ENCODE measurements at places on chromosomes 7 and 10.

DNA sequence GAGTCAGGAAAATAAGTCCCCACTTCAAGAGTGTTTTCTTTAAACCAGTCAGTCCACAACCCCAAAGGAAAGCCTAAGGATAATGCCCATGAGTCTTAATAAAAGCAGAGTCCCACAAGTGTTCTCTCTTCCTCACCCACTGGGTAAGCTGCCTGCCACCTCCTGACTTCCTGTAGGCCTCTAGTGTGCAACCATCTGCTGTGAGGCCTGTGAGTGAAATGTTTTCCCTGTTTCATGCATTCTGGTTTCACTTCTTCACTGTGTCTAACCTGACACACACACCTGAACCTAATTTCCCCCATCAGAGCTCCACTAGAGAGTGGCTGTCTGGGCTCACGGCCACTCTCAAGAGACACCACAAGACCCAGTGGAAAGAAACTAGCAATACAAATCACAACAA is 38.9 kb upstream of the GDF10 start:
- no peak for DNase-seq

- no peak for DNase-seq
Measured at GRCh38 chr10:85280014-85280413, 951.6 kb downstream of the CCSER2 start.

GRCh38 chr10:72110673-72111401 is 22.5 kb upstream of the SPOCK2 start:
- no peak for DNase-seq

GRCh38 chr10:92244796-92245195 is 46.1 kb downstream of the CPEB3 start:
- no peak for DNase-seq

GRCh38 chr7:24201226-24201625 is 82.8 kb upstream of the NPY start:
- no peak for DNase-seq

DNA sequence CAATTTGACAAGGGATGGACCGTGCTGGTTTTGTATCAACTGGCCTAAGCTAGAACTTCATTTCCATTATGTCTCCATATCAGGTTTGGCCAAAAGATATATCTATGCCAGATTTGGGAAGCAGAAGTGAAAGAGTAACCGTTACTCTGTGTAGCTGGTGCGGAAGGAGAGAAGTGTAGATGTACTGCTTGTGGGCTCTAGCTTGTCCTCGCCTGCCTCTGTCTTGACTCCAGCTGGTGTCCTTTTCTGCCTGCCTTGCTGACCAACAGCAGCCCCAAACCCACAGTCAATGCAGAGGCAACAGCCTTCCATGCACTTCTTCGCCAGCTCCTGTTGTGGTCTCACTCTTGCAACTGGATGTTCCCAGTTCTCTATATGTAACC is 128.5 kb downstream of the KIF20B start:
- no peak for DNase-seq

DNA sequence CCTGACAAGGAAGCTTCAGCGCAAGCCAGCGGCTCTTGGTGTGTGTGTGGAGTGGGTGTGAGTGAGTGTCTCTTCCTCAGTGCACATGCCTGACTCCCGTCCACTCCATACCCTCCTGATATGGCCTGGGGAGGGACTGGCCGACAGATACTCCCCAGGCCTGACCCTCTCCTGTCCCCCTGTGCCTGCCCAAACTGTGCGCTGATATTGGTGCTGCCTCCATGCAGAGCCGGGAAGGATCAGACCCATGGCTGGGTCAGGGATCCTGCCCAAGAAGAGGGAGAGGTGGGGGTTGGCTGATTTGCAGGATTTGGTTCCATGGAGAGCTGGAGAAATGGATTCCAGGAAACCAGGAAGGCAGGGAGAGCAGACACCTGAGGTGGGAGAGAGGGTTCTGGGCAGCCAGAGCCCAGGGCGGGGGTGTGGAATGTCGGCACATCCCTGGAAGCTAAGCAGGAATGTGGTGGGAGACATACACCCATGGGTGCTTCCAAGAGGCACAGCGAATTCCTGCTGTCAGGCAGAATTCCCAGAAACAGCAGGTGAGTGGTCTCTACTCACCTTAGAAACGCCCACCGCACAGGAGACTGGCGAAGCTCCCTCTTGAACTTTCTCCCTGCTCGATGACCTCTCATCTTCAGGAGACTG is 6.3 kb downstream of the CALML5 start:
- DNase-seq, result no peak

- no peak for DNase-seq
Measured at GRCh38 chr7:81583882-81584533, 185.8 kb downstream of the HGF start.

- DNase-seq, result no peak
Measured at GRCh38 chr7:114405427-114405826, 9.2 kb upstream of the FOXP2 start.

GRCh38 chr7:49773218-49773935 is at the start of gene VWC2:
VWC2 (plus strand) TSS chr7:49773638; CDS start chr7:49775436, 1,798 bp downstream.
- no peak for DNase-seq

DNA sequence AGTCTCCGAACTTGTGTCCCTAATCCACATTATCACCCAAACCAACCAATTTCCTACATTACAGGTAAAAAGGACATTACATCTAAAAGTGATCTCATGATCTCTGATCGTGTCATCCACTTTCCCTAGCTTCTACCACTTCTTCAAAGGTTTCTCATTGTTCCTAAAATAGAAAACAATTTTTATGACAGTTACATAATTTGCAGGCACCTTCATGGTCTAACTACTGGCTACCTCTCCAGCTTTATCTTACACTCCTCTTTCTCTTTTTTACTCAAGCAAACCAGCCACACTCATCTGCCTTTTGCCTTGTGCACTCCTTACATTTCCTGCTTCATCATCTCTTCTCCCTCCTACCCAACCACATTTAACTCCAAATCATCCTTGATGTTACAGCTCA is 886.7 kb upstream of the SORCS1 start:
- DNase-seq, result no peak

GRCh38 chr7:58086461-58086860 is 636.5 kb downstream of the ZNF716 start:
- no peak for DNase-seq

DNA sequence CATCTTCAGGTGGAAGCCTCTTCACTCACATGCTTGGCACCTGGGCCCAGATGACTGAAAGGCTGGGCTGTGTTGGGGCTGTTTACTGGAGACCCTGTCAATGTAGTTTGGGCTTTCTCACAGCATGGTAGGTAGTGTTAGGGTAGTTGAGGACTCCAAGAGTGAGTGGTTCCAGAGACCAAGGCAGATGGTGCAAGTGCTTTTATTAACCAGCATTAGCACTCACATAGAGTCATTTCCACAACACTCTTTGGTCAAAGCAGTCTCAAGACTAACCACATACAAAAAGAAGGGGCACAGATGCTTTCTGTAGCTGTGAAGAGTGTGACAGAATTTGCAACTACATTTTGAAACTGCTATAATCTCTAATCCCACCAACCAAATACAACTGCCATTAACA is 135.0 kb downstream of the RTKN2 start:
- DNase-seq, result no peak

Data from thymus (tissue), 14 donors.